Activated CD4-positive, alpha-beta T cell treated with anti-CD3 and anti-CD28 coated beads for 24 hours (primary cell): ENCODE measurements at places on chromosomes 6 and 20.

DNA sequence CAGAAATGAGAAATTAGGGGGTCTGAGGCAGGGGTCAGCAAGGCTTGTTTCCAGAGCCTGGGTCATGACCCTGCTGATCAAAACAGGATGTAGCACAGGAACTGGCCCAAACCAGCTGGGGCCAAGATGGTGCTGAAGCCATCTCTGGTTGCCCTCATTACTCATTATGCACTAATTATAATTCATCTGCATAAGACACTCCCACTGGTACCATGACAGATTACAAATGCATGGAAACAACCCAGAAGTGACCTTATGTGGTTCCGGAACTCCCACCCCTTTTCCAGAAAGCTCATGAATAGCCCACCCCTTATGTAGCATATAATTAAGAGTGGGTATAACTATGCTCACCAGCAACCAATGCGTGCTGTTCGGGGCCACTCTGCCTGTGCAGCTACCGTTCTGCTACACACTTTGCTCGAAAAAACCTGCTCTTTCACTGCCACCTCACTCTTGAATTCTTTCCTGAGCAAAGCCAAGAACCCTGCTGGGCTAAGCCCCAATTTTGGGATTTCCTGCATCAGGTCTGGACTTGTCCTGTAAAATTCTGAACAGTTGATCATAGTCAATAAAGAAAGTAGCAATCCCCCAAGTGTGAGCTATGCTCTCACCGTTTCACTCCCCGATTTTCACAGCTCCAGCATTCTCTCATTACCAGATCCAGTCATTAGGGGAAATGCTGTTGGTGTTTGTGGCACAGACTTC lies 122.3 kb downstream of the WDR27 start:
- no peak for DNase-seq

- DNase-seq = no peak
Observed at GRCh38 chr6:32092760-32093497, 16.2 kb downstream of the TNXB start.

GRCh38 chr6:168280899-168281245 lies 38.7 kb downstream of the DACT2 start:
- DNase-seq = no peak

DNA sequence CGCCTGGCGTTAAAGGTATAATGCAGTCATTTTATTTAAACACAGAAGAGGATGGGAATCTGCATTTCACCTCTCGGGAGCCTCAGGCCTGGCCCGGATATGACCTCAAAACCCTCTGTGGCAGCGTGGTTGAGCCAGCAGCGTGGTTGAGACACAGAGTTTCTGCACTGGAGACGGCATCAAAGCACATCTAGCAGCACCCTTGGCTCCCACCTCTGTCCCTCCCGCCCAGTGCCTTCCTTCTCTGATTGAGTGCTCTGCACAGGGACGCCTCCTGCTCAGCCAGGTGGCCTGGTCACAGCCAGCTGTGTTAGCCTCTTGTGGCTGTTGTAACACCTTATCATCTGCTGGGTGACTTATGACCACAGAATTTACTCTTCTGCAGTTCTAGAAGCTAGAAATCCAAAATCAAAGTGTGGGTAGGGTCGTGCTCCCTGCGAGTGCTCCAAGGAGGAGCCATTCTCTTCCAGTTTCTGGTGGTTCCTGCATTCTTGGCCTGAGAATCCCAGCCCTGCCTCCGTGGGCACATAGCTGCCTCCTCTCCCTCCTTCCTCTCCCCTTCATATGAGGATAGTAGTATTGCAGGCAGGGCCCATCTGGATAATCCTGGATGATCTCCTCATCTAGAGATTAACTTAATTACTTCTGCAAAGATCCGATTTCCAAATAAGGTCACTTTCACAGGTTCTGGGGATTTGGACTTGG lies 156.7 kb downstream of the SYCP2 start:
- DNase-seq = no peak

GRCh38 chr20:51331481-51331880 lies 211.0 kb downstream of the NFATC2 start:
- DNase-seq = no peak

GRCh38 chr6:32105433-32105832 lies 3.7 kb downstream of the TNXB start:
- DNase-seq = no peak

DNA sequence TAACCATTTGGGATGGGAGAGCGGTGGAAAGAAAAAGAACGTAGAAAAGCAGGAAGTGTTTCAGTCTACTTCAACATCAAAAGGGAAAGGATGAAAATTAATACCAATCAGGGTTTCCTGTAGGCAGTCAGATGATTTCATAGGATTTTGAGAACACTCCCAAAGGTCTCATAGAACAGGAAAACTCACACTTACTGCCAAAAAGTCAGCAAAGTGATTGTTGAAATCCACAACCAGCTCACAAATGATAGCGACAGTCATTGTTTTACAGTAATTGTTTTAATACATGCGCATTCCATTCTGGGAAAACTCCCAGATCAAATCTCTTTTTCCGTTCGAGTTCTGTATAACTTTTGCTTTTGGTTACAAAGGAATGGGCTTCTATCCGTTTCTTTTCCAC lies 5.3 kb upstream of the CNKSR3 start:
- DNase-seq = no peak

GRCh38 chr20:36582821-36583220 lies 9.4 kb downstream of the TGIF2 start:
- DNase-seq = no peak

- no peak for DNase-seq
Observed at GRCh38 chr6:108654465-108655106, 93.9 kb downstream of the FOXO3 start.

DNA sequence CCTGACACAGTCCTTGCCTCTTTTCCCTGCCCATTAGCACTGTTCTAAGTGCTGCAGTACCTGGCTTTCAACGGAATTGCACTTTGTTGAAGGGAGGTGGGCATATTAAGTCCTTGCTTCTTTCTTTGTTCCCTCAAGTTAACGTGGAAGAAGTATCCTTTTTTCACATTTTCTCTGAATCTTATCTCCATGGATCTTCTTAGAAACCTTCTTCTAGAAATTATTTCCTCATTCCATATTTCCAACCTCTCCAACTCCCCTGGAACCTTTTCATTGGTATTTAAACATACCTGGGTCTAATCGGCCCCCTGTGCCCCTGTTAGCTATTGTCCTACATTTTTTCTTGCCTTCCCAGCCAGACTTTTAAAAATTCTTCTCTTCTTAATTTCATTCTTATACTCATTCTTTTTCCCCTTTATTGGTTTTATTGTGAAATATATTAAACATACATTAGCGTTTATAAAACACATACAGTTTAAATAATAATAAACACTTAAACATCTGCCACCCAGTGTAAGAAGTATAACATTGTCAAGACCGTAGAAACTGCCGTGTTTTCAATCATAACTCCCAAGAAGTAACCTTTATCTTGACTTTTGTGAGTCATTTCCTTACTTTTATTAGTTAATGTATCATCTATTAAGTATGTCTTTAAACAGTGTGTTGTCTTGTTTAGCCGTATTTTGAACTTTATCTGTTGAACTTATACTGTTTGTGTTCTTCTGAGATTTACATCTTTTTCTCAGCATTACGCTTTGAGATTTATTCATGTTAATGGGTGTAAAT lies 118.2 kb downstream of the CDKAL1 start:
- DNase-seq = no peak

- no peak for DNase-seq
Observed at GRCh38 chr20:25150016-25150415, 45.5 kb upstream of the ENTPD6 start.

GRCh38 chr20:11453430-11453829 lies 464.3 kb upstream of the BTBD3 start:
- no peak for DNase-seq
